ENCODE measurements at places on chromosomes 13 and 19.

DNA sequence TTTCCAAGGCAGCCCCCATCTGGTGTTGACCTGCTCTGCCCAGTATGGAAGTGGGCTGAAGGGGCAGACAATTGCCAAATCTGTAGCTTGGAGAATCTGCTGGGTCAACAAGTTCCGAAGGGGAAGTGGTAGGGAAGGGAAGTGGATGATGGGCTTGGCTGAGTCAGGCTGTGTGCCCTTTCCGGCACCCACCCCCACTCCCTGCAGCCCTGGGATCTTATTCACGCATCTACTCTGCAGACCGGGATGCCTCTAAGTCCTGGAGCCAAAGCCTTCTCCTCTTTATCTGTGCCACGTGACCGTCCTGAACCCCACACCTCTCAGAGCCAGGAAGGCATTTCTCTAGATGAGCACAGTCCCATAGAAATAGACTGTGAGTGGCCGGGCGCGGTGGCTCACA is 7.5 kb upstream of the C5AR2 start:
- DNase-seq, result no peak

GRCh38 chr19:38360839-38361631 is 13.3 kb upstream of the PSMD8 start:
- no peak for DNase-seq

DNA sequence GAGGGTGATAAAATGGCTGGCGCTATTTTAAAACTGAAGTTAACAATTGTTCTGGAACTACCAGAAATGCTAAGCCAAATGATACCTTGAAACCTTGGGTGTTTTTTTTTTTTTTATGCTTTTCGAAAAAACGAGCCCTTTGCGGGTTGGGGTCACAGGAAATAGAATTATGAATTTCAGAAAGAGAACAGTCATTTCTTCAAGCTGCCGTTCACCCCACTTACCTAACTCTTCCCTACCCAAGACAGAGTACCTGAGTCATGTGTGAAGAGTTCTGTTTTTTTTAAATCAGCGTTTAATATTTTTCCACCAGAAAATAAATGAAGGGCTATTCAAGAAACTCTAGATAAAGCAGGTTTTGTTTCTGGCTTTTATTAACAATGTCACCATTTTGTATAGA is 35.3 kb downstream of the KLF2 start:
- no peak for DNase-seq

DNA sequence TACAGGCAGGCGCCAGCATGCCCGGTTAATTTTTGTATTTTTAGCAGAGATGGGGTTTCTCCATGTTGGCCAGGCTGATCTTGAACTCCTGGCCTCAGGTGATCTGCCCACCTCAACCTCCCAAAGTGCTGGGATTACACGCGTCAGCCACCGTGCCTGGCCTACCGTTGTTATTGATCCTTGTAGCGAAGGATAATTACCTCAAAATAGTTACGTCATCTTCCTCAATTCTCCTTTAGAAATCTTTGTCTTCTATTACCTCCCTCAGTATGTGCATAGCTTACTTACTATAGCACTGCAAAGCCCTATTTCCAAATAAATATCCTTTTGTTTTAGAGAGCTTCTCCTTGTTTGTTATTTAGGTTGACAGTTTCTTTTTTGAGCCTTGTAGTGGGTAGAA is 9.4 kb upstream of the TLE6 start:
- DNase-seq, result no peak

- no peak for DNase-seq
Observed at GRCh38 chr13:30863796-30864195, 42.3 kb upstream of the MEDAG start.

DNA sequence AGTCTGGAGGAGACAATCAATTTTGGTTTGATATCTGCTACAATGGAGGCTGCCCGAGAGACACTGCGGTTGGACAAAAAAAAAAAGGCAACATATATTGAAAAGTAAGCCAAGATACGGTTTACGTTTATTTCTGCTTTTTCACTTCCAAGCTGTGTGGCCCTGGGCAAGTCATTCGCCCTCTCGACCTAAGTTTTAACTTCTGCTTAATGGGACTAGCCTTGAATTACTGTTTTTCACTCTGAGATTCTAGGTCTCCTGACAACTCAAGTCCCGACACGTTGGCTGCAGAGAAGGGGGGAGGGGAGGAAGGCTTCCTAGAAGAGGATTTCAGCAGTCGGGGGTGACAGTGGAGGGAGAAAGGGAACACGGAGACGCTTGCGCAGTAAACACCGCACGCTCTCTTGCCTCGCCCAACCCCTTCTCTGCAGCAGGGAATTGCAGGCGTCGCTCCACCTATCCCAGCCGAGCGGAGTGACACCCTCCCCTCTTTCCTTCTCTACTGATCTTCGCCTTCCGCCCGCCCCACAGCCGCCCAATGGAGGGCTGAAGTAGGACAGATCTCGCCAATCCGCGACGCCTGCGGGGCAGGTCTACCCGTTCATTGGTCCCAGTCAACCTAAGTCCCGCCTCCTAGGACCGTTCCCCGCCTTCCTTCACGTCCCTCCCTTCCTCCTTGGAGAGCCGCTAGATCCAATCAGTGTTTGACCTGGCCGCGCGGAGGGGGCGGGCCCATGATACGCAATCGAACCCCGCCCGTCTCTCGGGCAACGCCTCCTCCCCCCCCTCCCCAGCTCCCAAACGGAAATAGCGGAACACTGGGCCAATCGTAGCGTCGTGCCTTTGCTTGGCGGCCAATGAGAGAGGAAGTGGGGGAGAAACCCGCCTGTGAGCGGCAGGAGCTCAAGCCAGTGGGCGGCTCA is 533 bp upstream of the AP2A1 start:
- peak; percentile 99 for DNase-seq

GRCh38 chr19:11881151-11881800 is 6.3 kb upstream of the ZNF69 start:
- DNase-seq, result peak; percentile 33

DNA sequence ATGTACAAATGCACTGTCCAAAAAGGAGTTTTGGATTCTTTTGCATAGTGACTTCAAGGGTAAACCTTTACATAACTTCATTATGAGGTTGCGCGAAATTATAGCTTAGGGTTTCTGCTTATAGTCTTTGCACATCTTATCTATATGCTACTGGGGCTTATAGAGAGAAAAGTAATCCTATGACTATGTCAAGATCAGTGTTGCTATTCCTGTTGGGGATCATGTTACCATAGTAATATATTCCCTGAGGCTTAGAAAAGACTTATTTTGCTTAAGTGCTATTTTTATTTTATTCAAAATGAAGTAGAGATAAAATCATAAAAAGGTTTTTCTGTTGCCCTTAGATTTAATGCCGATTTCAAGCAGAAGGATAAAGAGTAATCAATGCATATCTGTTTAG is 14.7 kb upstream of the POSTN start:
- DNase-seq, result no peak

DNA sequence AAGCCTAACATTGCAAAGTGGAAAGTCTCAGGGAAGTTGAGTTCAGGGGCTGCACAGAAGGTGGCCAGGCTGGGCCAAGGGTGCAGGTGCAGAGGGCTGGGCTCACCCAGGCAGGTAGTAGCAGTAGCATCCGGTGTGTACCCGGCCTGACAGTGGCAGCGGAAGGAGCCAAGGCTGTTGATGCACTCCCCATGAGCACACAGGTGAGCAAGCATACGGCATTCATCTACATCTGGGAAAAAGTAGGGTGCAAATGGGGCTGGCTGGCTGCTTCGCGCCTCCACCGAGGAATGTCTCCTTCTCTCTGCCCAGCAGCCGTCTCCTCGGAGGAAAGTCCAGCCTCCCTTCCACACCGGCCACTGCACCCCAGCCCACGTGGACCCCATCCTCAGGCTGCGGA is 30.6 kb downstream of the CCL25 start:
- no peak for DNase-seq

DNA sequence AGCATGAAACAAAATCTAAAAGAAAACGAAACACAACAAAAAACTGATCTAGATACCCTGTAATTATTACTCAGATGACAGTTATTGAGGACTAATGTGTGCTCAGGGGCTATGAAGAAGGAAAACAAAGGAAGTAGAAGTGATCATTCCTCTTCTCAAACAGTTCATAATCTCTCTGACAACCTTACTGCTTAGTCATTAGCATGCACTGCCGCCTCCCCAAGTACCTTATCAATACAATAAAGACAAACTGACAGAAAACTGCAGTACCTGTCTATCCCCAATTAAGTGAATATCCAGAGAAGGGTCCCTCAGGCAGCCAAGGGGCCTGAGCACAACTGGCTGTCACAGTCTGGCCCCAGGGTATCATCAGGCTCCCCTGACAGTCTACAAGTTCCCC is 22.0 kb upstream of the POU4F1 start:
- no peak for DNase-seq

GRCh38 chr19:23673132-23673531 is 13.9 kb downstream of the ZNF675 start:
- no peak for DNase-seq

DNA sequence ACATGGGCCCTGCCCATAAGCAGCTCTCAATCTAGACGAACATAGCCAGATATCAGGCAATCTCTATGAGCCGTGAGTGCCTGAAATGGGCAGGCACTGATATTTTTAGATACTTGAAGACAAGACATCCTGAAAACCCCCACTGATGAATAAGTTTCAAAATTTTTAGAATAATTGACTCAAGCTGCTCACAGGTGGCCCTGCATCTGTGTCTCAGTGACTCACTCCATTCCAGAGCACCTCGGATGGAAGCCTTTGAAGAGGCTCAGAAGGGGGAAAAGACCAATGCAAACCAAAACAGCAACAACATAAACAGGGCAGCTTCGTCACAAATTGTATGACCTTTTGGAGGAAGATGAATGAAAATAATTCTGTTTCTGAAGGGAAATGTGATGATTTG is 42.8 kb upstream of the SLC46A3 start:
- DNase-seq, result no peak

DNA sequence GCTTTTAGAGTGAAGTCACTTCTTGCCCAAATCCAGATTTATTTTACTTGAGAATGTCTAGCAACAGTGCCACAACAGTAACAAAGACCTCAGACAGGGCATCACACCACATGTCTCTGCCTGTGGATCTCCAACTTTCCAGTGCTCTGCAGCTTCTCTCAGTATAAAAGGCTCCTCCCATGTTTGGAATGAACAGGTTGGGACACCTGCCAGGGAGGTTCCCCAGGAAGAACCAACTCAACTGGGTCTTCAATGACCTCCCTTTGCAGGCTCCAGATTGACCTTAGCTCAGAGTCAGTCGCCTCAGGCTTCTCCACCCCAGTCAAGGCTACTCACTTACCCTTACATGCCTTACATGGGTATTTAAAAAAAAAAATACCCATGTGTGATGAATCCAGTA is 3.4 kb downstream of the ZNF823 start:
- DNase-seq, result no peak

DNA sequence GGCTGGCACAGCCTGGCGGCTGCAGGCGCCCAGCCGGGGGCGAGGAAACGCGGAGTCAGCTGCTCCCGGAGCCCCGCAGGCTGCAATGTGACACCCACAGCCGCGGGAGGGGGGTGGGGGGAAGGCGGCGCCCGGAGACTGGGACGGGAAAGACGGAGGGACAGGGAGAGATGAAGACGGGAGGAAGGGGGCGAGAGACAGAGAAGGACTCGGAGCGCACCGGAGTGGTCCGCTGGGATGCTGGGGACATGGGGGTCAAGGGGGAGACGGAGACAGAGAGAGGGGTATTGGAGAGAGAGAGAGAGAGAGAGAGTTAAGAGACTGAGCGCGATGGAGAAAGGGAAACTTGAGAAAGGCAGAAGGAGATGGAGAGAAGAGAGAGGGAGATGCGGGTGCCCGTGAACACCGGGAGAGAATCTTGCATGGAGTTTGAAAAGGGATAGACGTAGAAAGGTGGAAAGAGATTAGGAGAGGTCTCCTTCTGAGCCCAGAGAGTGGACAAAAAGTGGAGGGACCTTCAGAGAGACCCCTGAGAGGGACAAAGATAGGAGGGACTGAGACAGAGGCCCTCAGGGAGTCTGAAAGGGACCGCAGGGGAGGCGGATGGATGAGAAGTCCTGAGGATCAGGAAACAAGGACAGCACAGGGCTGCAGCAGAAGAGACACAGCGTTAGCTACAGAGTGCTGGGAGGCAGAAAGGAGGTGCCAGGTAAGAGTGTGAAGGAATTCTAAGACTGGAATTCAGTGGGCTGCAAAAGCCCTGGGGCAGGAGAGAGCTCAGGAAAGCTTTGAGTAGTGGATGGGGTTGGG is 1.0 kb downstream of the SCN1B start:
- no peak for DNase-seq

- DNase-seq, result no peak
Observed at GRCh38 chr13:97696921-97697320, 256.6 kb upstream of the IPO5 start.

DNA sequence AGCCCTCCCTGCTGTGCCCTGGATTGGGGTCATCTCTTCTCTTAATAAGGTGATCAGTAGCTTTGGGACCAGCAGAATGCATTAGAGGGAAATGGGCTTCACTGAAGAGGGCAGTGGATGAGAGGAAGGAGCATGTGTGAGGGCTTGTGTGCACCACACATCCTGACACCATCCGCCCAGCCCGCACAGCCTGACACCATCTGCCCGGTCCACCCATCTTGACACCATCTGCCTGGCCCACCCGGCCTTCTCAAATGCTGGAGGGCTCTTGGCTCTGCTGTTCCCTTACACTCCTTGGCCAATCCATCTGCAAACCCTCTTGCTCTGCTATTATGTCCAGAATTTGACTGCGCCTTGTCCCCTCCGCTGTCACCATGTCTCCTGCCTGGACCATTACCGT is 41.8 kb downstream of the BICRA start:
- no peak for DNase-seq

DNA sequence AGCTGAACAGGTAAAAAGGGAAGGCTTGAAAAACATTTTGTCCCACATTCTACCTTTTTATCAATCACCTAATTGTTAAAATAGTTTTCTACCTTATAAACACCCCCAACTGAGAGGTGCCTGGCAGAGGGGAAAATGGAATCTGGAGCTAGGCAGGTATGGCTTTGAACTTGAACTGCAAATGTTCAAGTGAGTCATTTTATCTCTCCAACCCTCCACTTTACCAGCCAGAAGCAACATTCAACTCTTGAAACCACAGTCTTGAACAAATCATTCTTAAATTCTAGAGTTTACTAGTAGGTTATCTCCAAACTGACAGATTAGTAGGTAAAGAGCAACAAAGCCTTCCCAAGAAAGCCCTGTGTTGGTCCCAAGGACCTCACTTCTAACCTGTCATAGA is 116.9 kb downstream of the ABCC4 start:
- no peak for DNase-seq

DNA sequence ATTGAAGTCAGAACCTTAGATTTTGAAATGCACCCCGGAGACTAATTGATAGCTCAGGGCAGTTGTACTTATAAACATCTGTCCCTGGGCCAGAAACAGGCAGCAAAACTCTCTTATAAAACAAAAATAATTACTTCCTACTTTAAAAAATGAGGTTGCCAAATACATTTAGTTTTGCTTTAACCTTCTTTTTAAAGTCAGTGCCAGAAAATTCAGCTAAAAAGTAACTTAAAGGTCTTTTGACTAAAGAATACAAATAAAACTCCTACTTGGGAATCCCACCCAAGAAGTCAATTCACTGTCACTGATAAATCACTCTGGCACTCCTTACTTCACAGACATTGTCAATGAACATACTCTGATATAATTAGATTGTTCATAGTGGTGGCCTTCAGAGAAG is 60.7 kb downstream of the DOCK9 start:
- no peak for DNase-seq

GRCh38 chr19:46821512-46822409 is 28.9 kb downstream of the AP2S1 start:
- peak; percentile 44 for DNase-seq

GRCh38 chr19:8877854-8878705 is 45.9 kb downstream of the MBD3L1 start:
- DNase-seq, result no peak

- DNase-seq, result no peak
Observed at GRCh38 chr13:97043302-97043701, 49.0 kb upstream of the OXGR1 start.

- no peak for DNase-seq
Observed at GRCh38 chr13:102035969-102036368, 365.9 kb downstream of the FGF14 start.
